ENCODE measurements at places on chromosomes 3 and 15.

- no peak for DNase-seq
These were observed 195.2 kb upstream of the DPPA4 start for GRCh38 chr3:109532257-109533216.

- no peak for DNase-seq
These were observed 79.1 kb upstream of the CGNL1 start for GRCh38 chr15:57297163-57297593.

DNA sequence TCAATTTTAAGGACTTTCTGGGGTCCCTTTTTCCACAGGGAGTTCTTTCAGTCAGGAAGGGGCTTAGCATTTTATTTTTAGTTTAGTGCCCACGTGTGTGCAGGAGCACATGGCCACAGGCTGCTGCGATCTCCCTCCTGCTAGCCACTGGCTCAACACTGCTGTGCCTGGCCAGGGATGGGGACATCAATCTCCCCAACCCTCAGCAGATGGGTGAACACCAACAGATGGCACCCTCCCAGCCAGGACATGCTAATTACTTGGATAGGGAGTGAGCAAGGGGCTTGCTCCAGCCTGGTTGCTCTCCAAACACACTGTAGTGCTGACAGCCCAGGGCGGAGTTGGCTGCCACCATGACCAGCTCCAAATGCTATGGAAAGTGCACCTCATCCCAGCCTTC is 7.4 kb upstream of the RIOX2 start:
- no peak for DNase-seq

DNA sequence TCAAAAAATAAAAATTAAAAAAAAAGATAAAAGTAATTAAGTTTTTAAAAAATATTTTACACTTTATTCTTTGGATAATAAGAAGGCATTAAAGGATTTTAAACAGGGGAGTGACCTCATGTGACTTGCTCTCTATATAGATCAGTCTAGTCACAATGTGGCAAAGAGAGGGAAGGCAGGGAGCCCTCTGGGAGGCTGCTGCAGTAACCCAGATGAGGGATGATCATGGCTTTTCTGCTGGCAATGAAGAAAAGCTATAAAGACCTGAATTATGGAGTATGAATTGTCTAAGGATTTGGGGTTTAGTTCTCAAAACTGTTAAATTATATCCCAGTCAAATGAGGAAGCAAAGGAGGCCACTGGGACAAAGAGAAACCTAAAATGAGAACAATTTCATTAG is 58.1 kb downstream of the SUMF1 start:
- no peak for DNase-seq

GRCh38 chr3:98893740-98894139 is 7.8 kb downstream of the DCBLD2 start:
- DNase-seq: no peak

DNA sequence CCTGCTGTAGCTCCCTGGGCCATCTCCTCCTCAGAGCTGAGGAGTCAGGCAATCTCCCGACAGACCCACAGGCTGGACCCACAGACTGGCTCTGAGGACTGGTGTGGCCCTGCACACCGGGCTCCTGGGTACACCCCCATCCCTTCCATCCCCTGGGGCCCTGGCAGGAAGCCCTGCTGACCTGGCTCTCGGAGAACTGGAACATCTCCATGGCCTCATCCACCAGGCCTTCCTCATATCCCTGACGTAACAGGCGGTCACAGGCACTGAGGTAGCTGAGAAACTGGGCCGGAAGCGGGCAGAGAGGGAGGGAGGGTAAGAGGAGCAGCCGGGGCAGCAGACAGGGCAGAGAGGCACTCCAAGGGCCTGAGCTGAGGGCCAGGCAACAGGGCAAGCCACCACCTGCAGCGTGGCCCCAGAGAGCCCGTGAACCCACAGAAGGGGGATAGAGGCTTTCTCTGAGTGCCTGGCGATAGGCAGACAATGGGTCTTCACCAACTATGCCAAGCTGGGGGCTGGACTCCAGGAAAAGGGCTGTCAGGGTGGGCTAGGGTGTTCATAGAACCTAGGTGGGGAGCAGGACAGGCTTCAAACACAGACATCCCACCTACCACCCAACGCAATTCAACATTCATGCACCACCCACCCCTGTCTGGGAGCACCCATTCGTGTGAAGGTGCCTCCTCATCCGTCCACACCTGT is 17.9 kb downstream of the KBTBD13 start:
- DNase-seq: no peak

GRCh38 chr3:7305561-7305960 is 444.6 kb downstream of the GRM7 start:
- DNase-seq: no peak

DNA sequence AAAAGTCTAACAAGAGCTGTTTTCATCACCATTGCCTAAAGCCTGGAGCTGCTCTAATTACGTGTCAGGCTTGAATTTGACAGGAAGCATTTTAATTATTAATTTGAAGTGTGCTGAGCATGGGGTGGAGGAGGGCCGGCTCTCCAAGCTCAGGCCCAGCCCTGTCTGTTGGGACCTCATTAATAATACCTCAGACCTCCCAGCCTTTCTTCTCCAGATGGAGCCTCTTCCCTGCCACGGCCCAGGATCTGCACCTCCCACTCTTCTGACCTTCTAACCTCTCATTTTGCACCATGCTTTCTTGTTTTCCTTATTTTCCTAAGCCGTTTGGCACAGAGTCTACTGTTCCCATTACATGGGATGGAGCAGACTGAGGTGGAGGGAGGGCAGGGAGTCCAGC is 30.0 kb downstream of the INSYN1 start:
- no peak for DNase-seq

GRCh38 chr15:60840306-60840702 is 361.4 kb upstream of the ICE2 start:
- no peak for DNase-seq

- DNase-seq: no peak
These were observed 692.7 kb downstream of the NTRK3 start for GRCh38 chr15:87563869-87564268.

DNA sequence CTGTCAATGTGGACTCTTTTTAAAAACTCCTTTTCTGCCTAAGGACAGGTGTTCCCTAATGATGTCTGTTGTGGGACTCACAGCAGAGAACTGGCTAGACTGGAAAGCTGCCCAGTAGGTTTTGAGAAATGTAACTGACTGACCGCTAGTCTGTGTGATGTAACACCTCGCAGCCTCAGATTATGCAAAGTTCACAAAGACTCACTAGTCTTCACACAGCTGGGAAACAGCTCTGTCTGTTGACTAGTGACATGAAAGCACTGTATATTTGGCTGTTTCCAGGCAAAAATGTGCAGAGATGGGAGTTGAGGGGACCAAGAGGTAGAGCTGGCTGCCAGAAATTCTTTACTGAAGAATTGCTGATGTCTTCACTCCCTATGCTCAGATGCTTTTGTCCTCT is 10.3 kb downstream of the PDZRN3 start:
- no peak for DNase-seq

DNA sequence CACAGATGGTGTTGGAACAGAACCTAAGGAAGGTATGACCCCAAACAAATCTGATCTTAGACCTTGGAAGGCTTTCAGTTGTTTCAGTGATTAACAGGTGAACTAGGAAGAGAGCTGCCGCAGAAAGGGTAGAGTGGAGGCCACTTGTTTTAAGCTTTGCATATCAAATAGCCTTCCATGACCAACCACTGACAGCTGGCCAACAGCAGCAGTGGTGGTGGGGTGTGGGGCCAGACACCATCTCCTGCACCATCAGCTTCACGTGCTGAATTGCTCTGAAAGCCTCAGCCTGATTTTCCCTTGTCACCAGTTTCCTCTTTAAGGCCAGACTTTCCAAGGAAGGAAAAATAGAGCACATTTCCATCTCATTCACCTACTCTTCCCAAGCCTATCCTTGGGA is 16.6 kb upstream of the OSBPL11 start:
- DNase-seq: no peak

- DNase-seq: no peak
These were observed 54.0 kb upstream of the MYZAP start for GRCh38 chr15:57537488-57538264.

- peak; percentile 89 for DNase-seq
These were observed 271.5 kb upstream of the TBL1XR1 start for GRCh38 chr3:177468816-177469215.

DNA sequence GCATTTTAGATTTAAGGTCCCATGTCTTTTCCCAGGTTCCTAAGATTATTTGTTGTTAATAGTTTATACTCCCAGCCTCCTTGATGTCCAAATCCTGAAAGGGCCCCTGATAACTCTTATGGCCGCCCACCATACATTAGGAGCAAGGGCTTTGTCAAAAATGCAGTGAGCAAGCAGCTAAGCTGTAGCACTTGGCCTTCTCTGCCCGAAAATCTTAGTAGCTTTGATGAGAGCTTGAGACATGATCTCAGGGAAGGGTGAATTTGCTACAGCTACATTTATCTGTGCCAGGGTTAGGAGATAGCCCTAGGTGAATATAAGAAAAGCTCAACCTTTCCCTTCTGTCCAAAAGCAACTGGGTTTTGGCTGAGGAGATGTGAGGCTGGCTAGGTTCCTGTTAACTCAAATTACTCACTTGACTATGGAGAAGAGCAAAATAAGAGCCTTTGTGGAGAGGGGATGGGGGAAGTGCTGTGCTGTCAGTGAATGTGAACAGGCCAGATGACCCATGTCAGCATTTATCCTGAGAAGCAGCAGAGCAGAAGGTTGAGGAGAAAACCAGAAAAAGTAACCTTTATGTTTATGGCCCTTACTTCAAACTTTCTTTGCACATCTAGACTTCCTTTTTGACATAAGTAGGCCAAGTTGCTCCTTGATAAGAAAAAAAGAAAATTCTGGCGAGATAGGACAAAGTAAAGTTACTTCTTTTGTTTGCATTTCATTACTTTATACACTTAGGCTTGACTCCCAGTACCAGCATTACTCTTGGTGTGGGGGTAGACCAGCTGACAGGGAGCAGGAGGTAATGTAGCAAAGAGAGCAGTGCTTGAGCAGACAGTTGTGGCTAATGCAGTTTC is 21.1 kb downstream of the MAPK6 start:
- DNase-seq: peak; percentile 63

DNA sequence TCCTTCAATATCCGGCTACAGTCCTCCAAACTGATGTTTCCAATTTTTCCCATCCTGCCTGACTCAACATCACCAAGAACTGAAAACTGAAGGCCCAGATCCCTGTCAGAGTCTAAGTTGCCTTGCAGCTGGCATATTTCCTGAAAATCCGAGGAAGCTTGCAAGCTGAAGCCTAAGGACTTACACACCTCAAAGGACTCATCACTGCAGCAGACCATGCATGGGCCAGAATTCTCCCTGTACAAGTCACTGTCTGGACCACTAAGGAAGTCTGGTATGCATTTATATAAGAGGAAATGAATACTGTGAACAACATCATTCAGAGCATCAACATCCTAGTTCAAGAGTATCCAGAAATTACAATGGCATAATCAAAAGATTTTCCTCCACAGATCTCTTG is 548.8 kb upstream of the MDFIC2 start:
- no peak for DNase-seq

- no peak for DNase-seq
These were observed 124.9 kb downstream of the IGSF11 start for GRCh38 chr3:118909763-118910162.

DNA sequence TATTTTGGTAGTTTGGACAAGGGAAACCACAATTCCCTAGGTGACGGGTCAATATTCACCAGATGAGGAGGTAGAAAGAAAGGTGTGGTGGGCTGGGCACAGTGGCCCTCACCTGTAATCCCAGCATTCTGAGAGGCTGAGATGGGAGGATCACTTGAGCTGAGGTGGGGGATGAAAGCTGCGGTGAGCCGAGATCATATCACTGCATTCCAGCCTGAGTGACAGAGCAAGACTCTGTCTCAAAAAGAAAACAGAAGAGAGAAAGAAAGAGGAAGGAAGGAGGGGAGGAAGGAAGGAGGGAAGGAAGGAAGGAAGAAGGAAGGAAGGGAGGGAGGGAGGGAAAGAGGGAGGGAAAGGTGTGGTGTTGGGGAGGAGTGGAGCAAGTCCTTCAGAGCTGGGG is 56.1 kb upstream of the RNF7 start:
- no peak for DNase-seq

- DNase-seq: no peak
These were observed 61.8 kb upstream of the SNRK start for GRCh38 chr3:43224405-43225073.

GRCh38 chr3:46609212-46609721 is 3.1 kb upstream of the FAM240A start:
- no peak for DNase-seq

DNA sequence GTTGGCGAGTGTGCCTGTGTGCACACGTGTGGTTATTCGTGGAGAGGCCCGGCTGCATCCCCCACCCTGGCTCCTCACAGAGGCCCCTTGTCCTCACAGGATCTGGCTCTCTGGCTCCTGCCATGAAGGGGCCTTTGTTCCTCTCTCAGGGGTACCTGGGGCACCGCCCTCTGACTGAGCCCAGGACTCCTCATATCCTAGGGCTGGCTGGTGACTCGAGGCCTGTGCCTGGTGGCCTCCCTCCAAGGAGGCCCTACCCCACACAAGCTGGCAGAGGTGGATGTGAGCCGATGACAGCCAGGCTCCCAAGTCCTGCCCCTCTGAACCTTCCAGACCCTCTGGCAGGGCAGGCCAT is 10.0 kb downstream of the PRKCD start:
- DNase-seq: peak; percentile 96

GRCh38 chr3:166607933-166608521 is 770.8 kb upstream of the BCHE start:
- no peak for DNase-seq

GRCh38 chr15:53511175-53511574 is 248.3 kb downstream of the WDR72 start:
- no peak for DNase-seq

DNA sequence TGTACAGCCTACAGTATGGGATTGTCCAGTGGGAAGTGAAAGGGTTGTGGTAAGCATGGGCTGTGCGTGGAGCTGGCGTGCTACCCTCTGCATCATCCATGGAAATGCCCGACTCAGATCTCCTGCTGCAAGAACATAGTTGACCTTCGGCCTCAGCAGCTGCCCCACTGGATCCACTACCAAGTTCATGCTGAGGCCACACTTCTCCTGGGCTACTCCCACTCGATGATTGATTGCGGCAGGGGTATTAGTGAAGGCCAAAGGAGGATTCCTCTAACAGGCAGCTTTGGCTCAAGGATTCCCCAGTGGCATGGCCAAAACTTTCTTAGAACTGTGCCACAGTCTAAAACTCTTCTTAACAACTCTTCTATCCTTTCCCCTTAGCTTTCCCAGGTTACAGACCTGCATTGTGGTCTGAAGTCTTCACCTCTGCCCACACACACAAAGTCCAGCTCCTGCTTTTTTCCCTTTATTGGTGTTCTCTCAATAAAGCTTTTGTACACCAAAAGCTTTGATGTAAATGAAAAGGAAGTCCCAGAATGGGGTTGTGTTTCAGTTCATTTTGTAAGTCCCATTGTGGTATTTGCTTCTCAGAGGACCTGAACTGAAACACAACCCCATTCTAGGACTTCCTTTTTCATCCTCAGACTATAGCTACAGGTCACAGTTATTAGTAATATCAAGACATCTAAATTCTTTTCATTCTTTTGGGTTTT is 4.9 kb upstream of the TBC1D5 start:
- peak; percentile 21 for DNase-seq

GRCh38 chr3:21345382-21345976 is 405.5 kb downstream of the ZNF385D start:
- no peak for DNase-seq

GRCh38 chr3:151011427-151011826 is 38.9 kb upstream of the CLRN1 start:
- peak; percentile 21 for DNase-seq

GRCh38 chr3:193589129-193589528 is 3.9 kb upstream of the OPA1 start:
- DNase-seq: no peak

GRCh38 chr3:188170461-188171459 is 16.8 kb downstream of the LPP start:
- DNase-seq: no peak
